CD4-positive, alpha-beta T cell treated with Interleukin-6 at 100 ng/mL for 8 hours (primary cell): ENCODE measurements at places on chromosomes 5 and 9.

DNA sequence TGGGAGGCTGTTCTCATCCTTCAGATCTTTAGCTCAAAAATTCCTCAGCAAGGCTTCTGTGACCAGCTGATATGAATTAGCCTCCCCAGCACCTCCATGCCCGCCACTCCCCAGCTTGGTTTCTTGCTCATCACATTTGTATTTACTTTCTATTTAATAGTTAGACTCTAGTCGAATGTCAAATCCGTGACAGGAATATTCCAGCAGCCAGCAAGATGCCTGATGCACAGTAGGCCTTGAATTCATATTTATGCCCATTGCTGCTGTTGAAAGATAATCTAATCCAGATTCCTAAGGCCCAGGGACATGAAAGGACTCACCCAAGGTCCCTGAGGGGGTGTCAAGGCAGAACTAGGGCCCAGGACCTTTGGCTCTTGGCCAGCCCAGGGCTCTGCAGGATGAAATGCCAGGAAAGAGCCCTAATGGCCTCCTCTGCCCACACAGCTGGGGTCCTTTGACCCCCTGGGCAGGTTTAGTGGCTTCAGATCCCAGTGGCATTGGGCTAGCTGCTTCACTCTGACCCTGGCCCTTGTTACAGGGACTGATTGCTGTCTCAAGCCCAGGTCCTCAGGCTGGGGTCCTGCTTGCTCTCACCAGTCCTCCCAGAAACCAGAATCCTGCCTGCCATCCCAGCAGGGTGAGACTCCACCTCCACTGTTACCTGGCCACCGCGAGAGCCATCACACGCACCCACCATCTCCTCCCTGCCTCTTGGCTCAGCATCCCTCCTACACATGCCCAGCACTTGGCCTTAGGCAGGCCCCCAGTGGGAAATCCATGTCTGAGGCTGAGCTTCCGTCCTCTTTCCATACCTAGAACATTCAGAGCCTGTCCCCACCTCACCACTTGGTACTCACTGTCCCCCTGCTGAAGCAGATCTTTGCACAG is 7.3 kb downstream of the CSF1R start:
- no peak for DNase-seq

GRCh38 chr5:57843059-57843367 is 360.4 kb upstream of the ACTBL2 start:
- no peak for DNase-seq

- no peak for DNase-seq
These were observed 192.8 kb downstream of the CDH18 start for GRCh38 chr5:19795218-19795617.

DNA sequence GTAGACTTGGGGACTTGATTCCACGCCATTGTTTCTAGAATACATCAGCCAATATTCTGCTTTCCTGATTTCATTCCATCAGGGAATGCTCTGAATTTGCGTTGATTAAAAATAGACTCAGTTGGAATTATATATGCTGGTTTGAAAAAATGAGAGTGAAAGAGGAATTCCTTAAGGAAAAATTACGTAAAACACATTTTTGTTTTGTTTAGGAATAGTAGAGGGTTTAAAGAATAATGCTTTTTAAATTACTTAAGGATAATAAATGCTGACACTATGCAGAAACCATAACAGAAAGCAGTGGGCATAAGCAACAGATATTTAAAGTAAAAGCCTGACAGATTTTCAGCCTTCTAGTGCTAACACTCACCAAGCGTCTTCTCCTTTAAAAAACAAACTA is 235.0 kb downstream of the ADAMTS6 start:
- DNase-seq: no peak
